Prostate gland (tissue), 2 donors: ENCODE measurements at places on chromosomes 5 and 9.

DNA sequence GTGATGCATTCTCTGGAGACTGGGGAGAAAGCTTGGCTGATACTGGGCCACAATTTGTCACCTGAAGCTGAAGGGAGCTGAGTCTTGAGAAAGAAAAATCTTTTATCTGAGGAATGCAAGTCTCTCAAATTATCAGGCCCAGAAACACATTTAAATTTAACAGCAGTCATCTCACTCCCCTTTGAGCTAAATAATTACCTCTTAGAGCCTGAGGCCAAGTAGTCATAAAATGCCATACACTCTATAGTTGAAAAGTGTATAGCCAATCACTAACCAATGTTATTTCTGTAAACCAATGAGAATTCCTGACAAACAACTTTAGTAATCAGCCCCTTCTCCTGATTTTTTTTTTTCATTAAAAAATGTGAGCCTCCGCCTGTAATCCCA lies 32.7 kb upstream of the DAPK1 start:
- no peaks in the 10 kb centered on the region for H3K36me3 ChIP-seq
- no peak overlapping the region for H3K27ac ChIP-seq
- DNase-seq = no peak
- H3K27me3 ChIP-seq = no peaks in the 10 kb centered on the region
- H3K4me1 ChIP-seq = no peaks in the 10 kb centered on the region

DNA sequence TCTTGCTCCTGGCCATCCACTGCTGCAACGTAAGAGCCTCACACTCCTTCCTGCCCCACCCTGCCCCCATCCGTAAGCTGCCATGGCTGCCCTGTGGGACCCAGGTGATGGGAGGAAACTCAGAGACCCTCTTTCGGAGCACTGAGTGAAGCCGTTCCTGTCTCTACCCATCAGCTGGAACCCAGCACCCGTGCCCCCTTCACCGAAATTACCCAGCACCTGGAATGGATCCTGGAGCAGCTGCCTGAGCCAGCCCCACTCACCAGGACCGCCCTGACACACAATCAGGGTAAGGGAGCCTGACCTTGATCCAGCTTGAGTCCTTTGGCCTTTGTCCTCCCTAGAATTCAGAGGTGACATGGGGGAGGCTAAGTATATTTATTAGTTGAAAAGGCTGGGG lies 3.2 kb downstream of the TESK1 start:
- no peaks in the 10 kb centered on the region for H3K27me3 ChIP-seq
- no peak overlapping the region for H3K27ac ChIP-seq
- H3K4me1 ChIP-seq = peaks cover 13% of the 10 kb centered on the region
- H3K4me3 ChIP-seq = no peak overlapping the region

DNA sequence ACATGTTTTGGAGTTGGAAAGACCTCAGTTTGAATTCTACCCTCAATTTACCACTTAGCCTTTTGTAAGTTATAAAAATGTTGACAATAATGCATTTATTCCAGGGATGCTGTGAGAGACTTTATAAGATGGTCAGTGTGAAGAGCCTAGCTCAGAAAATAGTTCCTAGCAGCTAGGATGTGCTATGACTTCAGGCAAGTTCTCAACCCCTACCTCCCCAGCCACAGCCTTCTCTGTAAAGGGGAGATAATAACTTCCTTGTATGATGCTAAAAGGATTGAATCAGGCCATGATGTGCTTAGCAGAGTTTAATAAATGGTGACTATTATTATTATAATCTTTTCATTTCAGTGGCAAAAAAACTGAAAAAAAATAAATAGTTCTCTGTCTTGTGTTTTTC lies 77.6 kb downstream of the ALDH1A1 start:
- H3K27me3 ChIP-seq = no peaks in the 10 kb centered on the region
- no peaks in the 10 kb centered on the region for H3K36me3 ChIP-seq
- H3K4me3 ChIP-seq = no peak overlapping the region
- no peak overlapping the region for H3K27ac ChIP-seq
- DNase-seq = no peak

GRCh38 chr5:137220523-137220927 lies 278.6 kb downstream of the SPOCK1 start:
- no peaks in the 10 kb centered on the region for H3K36me3 ChIP-seq
- no peak for DNase-seq
- no peak overlapping the region for H3K27ac ChIP-seq
- no peak overlapping the region for H3K4me3 ChIP-seq
- H3K4me1 ChIP-seq = peaks cover 5% of the 10 kb centered on the region

GRCh38 chr5:58440901-58441460 lies 18.9 kb downstream of the PLK2 start:
- no peak overlapping the region for H3K4me3 ChIP-seq
- no peaks in the 10 kb centered on the region for H3K36me3 ChIP-seq
- DNase-seq = no peak
- no peaks in the 10 kb centered on the region for H3K4me1 ChIP-seq
- H3K27ac ChIP-seq = no peak overlapping the region
- H3K27me3 ChIP-seq = no peaks in the 10 kb centered on the region

- no peaks in the 10 kb centered on the region for H3K27me3 ChIP-seq
- H3K4me3 ChIP-seq = no peak overlapping the region
- H3K27ac ChIP-seq = no peak overlapping the region
- H3K4me1 ChIP-seq = no peaks in the 10 kb centered on the region
- no peaks in the 10 kb centered on the region for H3K36me3 ChIP-seq
These were observed 166.6 kb downstream of the AP3B1 start for GRCh38 chr5:78127875-78128274.

GRCh38 chr5:141150993-141151325 lies 1.1 kb downstream of the PCDHB6 start:
- H3K27ac ChIP-seq = no peak overlapping the region
- no peak overlapping the region for H3K4me3 ChIP-seq
- H3K27me3 ChIP-seq = no peaks in the 10 kb centered on the region

DNA sequence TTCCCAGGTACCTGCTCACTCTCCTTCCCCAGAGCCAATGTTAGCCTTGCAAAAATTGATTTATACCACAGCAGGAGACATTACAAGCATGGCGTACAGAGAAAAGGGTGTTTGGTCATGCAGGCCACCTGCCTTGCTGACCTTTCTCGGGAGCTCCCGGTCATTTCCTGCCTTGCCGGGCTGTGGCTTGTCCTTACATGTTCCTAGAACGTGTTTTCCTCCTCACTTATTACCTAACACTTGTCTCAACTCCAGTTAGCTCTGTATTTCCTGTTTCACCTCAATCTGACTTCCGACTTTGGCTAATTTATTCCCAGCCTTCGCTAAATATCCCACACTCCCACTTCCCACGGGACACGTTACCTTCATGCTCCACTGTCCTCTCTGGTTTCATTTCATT lies 282.5 kb downstream of the ICE1 start:
- no peaks in the 10 kb centered on the region for H3K27me3 ChIP-seq
- H3K4me1 ChIP-seq = no peaks in the 10 kb centered on the region
- no peak overlapping the region for H3K27ac ChIP-seq
- H3K36me3 ChIP-seq = no peaks in the 10 kb centered on the region
- DNase-seq = no peak

DNA sequence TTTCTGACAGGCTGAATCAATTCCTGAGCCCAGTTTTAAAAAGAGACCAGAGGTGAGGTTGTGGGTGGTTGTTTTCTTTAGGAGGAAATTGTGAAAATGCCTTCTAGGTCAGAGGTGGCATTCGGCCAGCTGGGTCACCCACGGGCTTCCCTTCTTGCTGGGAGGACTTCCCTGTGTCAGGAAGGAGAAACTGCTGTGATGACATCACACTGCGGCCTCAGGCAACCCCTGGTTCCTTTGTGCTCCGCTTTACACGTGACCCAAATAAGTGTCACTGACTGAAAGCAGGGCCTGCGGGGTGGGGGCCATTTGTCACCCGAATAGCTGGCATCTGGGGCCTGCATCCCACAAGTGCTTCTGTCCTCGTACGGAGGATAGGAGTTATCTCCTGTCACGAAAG lies 39.7 kb downstream of the FABP6 start:
- H3K4me3 ChIP-seq = no peak overlapping the region
- no peak overlapping the region for H3K27ac ChIP-seq
- peak; percentile 52 for DNase-seq
- no peaks in the 10 kb centered on the region for H3K4me1 ChIP-seq
- H3K27me3 ChIP-seq = no peaks in the 10 kb centered on the region
- no peaks in the 10 kb centered on the region for H3K36me3 ChIP-seq

DNA sequence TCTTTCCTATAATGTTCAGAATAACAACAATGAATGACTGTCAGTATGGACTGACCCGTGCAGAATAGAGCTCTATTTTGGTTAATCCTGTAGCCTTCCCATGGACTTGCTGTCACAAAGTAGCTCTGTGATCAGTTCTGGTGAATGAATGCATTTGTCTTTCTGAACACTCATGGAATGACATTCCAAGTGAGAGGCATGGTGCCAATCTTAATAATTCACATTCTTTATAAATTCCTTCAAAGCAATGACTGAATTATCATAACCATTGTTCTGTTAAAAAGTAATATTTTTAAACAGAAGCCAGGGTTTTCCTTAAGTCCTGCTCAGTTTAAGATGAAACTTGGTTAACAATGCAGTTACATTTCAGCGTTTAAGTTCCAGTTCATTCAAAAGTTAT lies 360.5 kb downstream of the ICE1 start:
- no peaks in the 10 kb centered on the region for H3K4me1 ChIP-seq
- no peak overlapping the region for H3K4me3 ChIP-seq
- no peak overlapping the region for H3K27ac ChIP-seq
- DNase-seq = no peak
- no peaks in the 10 kb centered on the region for H3K36me3 ChIP-seq

GRCh38 chr9:105679257-105680022 lies 14.9 kb upstream of the TMEM38B start:
- DNase-seq = no peak
- no peak overlapping the region for H3K27ac ChIP-seq
- H3K36me3 ChIP-seq = no peaks in the 10 kb centered on the region
- H3K27me3 ChIP-seq = no peaks in the 10 kb centered on the region
